GM18507 (cell line): ENCODE measurements at places on chromosomes 12 and 14.

GRCh38 chr14:81454572-81455218, 54.6 kb upstream of the STON2 start:
- DNase-seq, result no peak

- DNase-seq, result no peak
Observed at GRCh38 chr12:79055926-79056674, 191.5 kb downstream of the SYT1 start.

- DNase-seq, result no peak
Observed at GRCh38 chr12:61654698-61655097, 605.5 kb upstream of the USP15 start.

GRCh38 chr12:67669934-67670631, 21.5 kb downstream of the DYRK2 start:
- DNase-seq, result no peak

- DNase-seq, result no peak
Observed at GRCh38 chr12:85183855-85184254, 96.2 kb upstream of the ALX1 start.

GRCh38 chr14:20712904-20713303, 24.3 kb downstream of the ANG start:
- no peak for DNase-seq

GRCh38 chr12:57051011-57051410, 1.1 kb upstream of the MYO1A start:
- no peak for DNase-seq

DNA sequence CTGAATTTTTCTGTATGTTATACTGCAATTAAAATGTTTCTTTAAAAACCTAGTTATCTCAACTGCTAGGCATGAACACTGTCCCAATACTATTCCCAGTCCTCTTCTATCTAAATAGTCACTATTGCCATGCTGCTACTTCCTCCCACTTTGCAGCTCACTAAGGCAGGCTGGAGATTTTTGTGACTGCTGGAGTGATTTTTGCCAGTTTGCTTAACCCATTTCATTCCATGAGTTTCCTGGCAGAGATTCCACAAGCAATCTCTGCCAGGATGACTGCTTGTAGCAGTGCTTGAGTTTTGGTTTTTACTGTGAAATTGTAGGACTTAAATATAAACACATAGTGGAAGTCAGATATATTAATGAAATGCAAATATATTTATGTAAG, 80.8 kb downstream of the BHLHE41 start:
- DNase-seq, result no peak

GRCh38 chr12:69415471-69416275, 54.5 kb upstream of the FRS2 start:
- DNase-seq, result no peak

GRCh38 chr12:80838708-80839107, 99.0 kb downstream of the LIN7A start:
- no peak for DNase-seq

- no peak for DNase-seq
Observed at GRCh38 chr12:286531-287300, 24.1 kb upstream of the SLC6A13 start.

DNA sequence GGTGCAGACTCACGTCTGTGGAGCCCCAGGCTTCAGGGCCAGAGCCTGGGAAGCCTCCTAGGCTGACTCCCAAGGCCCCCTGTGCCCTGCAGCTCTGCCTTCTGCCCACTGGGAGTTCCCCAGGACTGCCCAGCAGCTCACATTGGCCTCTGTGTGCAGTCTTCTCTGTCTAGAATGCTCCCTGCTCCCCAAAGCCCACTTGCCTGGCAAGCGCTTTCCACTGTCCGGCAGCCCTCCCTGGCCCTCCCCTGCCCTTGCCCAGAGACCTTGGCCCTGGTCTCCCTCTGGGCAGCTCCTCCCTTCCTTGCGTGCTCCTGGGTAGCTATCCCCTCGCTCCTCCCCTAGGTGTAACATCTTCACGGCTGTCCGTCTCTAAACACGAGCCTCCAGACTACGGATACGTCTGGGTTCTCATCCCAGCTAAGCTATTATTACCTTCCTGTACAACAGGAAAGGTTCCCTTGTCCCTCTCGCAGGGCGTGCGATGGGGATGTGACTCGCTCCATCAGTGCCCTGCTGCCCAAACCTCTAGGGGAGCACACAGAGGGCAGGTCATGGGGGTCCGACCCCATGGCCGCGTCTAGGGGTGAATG, 325.5 kb upstream of the RTL1 start:
- DNase-seq, result no peak

DNA sequence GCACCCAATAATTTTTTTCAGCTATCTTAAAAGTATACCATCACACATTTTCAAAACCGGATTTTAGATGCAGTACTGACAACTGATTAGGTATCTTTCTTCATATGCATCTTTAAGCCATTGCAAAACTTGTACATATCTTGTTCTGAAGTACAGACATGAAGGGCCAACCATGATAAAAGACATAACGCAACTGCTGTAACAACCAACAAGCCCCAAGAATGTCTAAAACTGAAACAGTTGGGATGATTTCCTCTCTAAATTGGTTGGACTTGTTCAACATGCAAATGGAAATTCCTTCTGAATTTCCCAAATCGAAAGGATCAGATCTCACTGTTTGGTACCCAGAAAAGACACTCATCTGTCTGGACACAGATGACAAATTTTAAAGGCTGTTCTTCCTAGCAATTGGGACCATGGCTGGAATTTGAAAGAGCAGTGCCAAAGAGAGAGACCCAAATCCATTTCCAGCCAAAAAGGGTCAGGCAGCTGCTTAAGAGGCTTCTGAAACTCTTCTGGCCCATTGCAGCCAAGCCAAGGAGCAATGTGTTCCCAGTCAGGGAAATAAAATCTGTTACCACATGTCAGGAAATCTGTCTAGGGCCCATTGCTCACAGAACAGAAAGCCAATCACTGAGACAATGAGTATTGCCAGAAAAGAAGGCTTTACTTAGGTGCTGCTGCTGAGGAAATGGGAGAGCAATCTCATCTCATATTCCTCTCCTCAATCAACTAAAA, 1122.4 kb upstream of the USP15 start:
- no peak for DNase-seq

GRCh38 chr14:33979613-33980276, 28.9 kb upstream of the EGLN3 start:
- DNase-seq, result no peak

GRCh38 chr12:51941604-51942003, 9.9 kb upstream of the ACVR1B start:
- DNase-seq, result no peak

DNA sequence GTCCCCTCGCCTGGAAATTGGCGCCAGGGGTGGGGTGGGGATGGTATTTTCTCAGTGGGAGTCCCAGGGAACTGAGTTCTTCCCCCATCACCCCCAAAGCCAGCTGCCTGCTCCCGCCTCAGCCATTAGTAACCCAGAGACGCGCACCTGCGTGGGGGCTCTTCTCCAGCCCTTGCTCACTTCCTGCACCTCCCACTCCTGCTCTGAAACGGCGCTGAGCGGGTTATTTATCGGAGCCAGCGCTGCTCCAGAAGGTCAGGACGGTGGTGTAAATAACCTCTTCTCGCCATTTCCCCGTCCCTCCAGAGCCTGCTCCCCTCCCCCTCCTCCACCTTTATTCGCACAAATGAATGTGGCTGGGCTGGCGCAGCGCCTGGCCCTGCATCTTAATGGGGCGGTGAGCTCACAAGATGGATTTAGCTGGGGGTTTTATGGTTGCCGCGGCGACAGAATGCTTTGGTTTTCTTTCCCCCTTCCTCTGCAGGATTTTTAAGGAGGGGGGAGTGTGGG, 12.2 kb downstream of the GPR84 start:
- no peak for DNase-seq

DNA sequence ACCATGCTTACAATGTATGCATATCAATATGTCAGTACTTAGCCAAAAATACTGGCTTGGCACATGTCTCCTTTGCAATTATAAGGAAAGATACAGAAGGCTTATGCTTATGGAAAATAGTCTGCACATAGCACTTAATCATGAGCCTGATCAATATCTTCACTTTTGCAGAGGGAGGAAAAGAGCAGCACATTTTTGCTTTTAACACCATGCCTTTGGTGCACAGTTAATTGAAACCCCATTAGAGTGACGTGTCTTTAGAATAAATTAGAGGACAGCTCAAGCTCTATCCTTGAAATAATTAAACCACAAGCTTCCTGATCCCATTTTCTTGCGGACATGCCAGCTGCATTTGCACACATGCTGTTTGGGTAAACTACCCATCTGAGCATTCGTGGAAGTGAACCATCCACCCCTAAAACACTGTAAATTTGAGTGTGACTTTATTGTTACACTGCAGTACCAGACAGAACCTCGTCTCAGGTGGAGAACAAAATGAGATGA, 839.9 kb upstream of the MGAT4C start:
- no peak for DNase-seq

DNA sequence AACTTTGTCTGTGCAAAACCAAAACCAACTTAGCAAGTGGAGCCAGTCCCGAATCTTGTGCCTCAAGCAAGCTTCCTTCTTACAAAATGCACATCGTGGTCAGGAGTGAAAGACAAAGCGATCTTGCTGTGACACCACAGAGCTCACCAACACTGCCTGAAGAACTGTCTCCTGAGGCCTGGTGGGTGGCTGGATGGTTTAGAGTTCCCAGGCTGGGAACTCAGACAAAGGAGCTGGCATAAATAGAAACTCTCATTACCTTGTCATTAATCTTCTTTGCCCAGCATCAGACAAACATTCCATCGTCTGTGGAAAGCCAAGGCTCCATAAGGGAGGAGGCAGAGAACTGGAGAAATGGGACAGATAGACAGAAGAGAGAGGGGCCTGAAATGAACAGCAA, 144.8 kb downstream of the KCNA5 start:
- no peak for DNase-seq

DNA sequence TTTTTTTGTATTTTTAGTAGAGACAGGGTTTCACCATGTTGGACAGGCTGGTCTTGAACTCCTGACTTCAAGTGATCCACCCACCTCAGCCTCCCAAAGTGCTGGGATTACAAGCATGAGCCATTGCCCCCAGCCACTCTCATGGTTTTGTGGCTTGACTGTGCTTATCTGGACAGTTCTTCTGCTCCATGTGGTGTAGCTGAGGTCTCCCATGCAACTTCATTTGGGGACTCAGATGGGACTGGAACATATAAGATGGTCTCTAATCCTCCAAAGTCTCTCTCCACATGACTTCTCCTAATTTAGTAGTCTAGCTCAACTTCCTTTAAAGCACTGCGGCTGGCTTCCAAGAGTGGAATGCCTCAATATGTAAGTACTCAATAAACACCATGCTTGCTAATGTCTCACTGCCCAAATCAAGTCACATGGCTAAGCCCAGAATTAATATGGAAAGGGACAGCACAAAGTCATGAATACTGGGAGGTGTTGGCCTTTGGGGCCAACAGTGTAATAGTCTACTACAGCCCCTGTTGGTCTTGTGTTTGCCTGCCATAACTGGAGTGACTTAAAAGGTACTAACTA, 7.4 kb downstream of the INHBC start:
- no peak for DNase-seq

DNA sequence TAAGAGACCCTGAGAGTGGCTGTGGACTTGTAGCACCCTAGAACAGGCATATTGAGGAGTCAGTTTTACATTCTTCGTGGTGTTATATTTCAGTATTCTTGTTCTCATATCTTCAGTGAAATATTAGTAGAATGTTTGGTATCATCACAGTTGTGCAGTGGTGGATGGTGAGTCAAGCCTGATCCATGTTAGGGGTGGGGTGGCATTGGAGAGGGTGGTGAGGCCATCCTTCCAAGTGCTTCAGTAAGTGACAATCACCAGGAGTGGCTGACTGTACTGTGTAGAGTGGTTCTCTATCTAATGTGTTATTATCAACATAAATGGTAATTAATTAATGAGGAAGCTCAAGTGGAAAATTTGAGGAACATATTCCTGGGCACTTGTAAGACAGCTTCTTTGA, 197.7 kb upstream of the SLC16A7 start:
- DNase-seq, result no peak

DNA sequence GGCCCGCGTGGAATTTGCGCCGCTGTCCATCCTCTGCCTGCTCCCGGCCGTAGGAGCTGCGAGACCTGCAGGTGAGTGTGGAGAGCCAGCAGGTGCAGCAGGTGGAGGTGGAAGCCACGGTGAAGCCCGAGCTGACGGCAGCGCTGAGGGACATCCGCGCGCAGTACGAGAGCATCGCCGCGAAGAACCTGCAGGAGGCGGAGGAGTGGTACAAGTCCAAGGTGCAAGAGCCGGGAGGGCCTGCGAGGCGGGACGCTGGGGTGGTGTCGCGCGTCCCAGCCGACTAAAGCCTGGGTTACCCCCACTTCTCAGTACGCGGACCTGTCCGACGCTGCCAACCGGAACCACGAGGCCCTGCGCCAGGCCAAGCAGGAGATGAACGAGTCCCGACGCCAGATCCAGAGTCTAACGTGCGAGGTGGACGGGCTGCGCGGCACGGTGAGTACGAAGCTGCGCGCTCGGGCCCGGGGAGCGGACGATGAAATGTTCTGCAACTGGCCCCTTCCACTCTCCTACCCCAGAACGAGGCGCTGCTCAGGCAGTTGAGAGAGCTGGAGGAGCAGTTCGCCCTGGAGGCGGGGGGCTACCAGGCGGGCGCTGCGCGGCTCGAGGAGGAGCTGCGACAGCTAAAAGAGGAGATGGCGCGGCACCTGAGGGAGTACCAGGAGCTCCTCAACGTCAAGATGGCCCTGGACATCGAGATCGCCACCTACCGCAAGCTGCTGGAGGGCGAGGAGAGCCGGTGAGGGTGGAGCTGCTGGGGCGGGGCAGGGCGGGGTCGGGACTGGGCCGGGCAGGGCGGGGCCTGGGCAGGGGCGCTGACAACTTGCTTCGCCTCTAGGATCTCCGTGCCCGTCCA, 2.1 kb downstream of the PRPH start:
- DNase-seq, result no peak

GRCh38 chr12:103814436-103814835, 26.6 kb downstream of the NT5DC3 start:
- DNase-seq, result no peak

DNA sequence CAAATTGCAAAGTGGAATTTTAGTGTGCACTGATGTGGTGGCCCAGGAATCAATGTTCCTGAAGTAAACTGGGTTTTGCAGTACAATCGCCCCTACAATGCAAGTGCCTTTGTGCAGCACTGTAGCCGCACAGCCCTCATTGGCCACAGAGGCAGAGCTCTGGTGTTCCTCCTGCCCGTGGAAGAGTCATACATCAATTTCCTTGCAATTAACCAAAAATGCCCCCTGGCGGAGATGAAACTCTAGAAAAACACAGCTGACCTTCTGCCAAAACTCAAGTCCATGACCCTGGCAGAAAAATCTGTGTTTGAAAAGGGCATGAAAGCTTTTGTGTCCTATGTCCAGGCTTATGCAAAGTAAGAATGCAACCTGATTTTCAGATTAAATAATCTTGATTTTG, 117.9 kb upstream of the PRB2 start:
- no peak for DNase-seq

DNA sequence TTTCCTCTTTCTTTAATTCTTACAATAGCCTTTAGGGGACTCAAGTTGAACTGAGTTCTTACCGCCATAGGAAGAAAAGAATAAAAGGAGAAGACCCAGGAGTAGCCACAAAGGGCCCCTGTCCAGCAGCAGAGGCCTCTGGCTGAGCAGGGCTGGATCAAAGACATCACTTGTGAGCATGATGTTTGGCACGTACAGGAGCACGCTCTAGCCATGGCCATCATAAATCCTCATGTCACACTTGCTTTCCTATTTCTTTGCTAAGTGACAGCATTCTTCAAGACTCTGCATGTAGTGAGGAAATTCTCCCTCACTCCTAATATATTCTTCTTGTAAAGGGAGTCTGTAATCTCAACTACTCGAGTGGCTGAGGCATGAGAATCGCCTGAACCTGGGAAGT, 15.7 kb downstream of the CLEC4C start:
- no peak for DNase-seq
